Pancreas (tissue), 10 donors: ENCODE measurements at places on chromosomes 3 and 15. TPM values are rescaled to one million over a fixed set of nuclear protein-coding genes. Genes with fewer than 3 reads are reported as not detected.

- H3K27ac ChIP-seq, result no peak overlapping the region
- no peaks in the 10 kb centered on the region for H3K4me1 ChIP-seq
- no peaks in the 10 kb centered on the region for H3K36me3 ChIP-seq
These were observed 357.5 kb upstream of the UMPS start for GRCh38 chr3:124372775-124373174.

- no peak overlapping the region for H3K4me3 ChIP-seq
- no peaks in the 10 kb centered on the region for H3K4me1 ChIP-seq
- no peak for DNase-seq
These were observed 122.5 kb upstream of the ST8SIA2 start for GRCh38 chr15:92271179-92271578.

DNA sequence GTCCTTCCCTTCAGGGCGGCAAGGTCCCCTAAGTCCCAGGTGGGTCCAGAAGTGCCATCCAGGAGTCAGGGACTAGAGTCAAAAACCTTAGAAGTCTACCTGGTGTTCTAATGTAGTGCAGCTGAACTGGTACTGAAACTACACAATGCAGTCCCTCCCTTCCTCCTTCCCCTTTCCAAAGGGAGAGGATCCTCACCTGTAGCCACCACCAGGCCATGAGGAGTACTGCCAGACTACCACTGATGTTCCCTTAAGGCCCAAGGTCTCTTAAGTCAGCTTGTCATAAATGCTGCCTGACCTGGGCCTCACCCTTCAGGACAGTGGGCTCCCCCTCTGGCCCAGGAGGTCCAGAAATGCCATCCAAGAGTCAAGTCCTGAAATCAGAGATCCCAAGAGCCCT is 98.9 kb downstream of the ULK4 start:
- H3K27me3 ChIP-seq, result no peaks in the 10 kb centered on the region
- DNase-seq, result no peak
- no peak overlapping the region for H3K4me3 ChIP-seq
- no peak overlapping the region for H3K27ac ChIP-seq

Gene CNTN6
- total RNA-seq, result not detected

Gene C3orf80
- 0.72 TPM for total RNA-seq
